ENCODE measurements at places on chromosomes 13 and 19. TPM values are rescaled to one million over a fixed set of nuclear protein-coding genes. Genes with fewer than 3 reads are reported as not detected.

Gene FFAR1
- not detected for total RNA-seq

Gene RAB3D
- 15.4 TPM for total RNA-seq

Gene OXGR1
- not detected for total RNA-seq

DNA sequence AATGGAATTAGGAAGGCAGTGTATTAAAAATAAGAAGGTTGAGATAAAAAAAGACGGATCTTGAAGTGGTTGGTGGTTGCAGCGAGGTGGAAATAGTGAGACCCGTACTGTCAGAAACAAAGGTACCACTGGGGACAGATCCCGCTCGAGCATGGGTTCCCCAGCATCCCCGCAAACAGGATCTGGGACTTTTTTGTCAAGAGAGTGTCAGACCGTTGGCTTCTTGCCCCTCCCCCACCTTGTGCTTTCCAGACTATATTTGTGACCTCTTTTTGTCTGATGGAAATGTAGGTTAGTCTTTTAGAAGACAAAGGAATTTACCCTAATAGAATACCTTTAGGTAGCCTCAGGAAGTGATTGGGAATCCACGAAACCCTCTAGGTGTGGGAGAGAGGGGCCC is 4.2 kb downstream of the GATAD2A start:
- H3K4me1 ChIP-seq = peaks cover 12% of the 10 kb centered on the region
- H3K27ac ChIP-seq = no peak overlapping the region

DNA sequence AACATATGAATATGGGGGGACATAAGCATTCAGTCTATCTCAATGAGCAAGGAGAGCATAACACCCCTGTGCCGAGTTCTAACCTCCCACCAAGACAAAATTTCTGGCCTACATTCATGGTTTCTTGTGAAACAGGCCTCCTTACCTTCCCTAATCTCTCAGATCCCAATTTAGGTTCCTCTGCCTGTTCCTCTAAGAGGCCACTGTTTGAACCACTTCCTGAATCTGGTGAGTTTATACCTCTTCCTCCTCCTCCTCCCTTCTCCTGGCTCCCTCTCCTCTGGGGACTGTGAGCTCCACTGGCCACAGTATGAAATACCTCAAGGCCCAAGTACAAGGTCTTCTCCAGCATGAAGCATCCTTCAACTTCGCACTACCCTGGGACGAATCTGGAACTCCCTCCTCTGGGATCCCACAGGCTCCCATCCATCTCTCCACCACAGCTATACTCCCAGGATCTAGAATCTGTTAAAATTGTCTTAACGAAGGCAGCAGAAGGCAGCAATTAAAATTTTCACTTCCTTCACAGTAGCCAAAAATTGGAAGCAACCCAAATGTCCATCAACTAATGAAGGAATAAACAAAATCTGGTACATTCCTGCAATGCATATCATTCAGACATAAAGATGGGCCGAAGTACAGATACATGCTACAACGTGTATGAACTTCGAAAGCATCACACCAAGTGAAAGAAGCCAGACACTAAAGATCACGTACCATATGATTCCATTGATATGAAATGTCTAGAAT is 7.8 kb upstream of the SIGLECL1 start:
- H3K27ac ChIP-seq = no peak overlapping the region
- H3K4me3 ChIP-seq = no peak overlapping the region
- no peaks in the 10 kb centered on the region for H3K27me3 ChIP-seq
- no peaks in the 10 kb centered on the region for H3K36me3 ChIP-seq

DNA sequence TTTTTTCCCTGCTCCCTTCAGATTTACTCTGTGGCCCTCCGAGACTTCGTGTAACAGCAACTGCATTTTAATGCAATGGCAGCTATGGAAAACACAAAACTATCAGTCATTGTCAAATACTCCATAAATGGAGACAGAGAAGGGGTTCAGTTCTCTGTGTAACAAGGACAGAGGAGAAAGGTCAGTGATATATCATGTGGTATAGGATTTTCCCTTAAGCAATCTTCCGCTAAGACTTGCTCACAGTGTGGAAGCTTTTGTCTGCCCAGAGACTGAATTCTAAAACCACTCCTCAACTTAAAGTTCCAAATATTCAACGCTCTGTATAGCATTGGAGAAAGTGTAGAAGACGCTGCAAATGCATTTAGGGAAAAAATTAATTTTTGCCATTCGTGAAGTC is 111.3 kb upstream of the EDNRB start:
- H3K36me3 ChIP-seq = no peaks in the 10 kb centered on the region
- no peaks in the 10 kb centered on the region for H3K27me3 ChIP-seq
- no peak overlapping the region for H3K27ac ChIP-seq
- DNase-seq = no peak
- H3K4me1 ChIP-seq = no peaks in the 10 kb centered on the region
- no peak overlapping the region for H3K4me3 ChIP-seq

DNA sequence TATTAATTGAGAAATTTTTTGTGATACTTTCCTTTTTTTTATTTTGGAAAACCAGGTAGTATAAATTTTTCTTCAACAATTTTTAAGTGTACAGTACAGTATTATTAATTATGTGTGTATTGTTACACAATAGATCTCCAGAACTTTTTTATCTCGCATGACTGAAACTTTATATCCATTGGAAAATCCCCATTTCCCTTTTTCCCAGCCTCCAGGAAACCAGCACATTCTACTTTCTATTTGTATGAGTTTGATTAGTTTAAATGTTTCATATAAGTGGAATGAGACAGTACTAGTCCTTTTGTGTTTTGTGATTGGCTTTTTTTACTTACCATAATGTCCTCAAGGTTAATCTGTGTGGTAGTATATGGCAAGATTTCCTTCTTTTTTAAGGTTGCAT is 399.5 kb upstream of the ARGLU1 start:
- H3K36me3 ChIP-seq = no peaks in the 10 kb centered on the region
- no peak overlapping the region for H3K4me3 ChIP-seq
- no peaks in the 10 kb centered on the region for H3K27me3 ChIP-seq
- no peaks in the 10 kb centered on the region for H3K4me1 ChIP-seq

GRCh38 chr19:58010507-58010906 is 7.9 kb upstream of the ZNF606 start:
- H3K27ac ChIP-seq = no peak overlapping the region
- no peak overlapping the region for H3K4me3 ChIP-seq
- H3K36me3 ChIP-seq = peaks cover 3% of the 10 kb centered on the region
- no peaks in the 10 kb centered on the region for H3K4me1 ChIP-seq
- DNase-seq = no peak

DNA sequence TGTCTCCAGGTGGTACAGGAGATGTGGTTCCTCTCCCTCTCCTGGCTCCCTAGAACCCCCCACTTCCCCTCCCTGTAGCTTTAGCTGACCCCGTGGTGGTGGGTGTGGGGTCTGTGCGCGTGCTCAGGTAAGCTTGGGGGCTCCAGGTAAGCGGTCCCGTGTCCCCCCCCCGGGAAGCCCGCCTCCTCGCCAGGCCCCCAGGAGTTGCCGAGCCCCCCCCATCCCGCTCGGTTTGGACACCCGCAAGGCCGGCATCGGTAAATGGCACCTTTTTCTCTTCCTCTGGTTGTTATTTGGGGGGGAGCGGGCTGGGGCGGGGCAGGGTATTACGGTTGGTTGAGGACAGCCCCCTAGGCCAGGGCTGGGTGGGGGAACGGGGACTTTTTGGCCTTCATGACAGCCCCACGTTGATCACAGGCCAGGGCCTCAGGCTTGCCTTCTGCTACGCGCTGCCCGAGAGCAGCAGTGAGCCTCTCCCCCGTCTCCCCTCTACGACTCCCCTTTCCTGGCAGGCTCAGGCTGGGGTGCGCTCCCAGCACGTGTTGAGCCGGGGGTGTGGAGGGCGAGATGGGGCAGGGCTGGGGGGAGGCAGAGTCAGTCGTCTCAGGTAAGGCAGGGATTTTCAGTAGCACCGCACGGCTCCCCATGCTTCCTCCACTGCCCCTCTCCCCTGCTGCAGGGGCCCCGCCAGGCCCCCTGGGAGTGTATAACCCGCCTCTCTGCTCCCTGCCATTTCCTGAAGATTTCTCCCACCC is 10.7 kb upstream of the LIN7B start:
- no peaks in the 10 kb centered on the region for H3K27me3 ChIP-seq
- peaks cover 56% of the 10 kb centered on the region for H3K36me3 ChIP-seq
- no peak overlapping the region for H3K4me3 ChIP-seq

DNA sequence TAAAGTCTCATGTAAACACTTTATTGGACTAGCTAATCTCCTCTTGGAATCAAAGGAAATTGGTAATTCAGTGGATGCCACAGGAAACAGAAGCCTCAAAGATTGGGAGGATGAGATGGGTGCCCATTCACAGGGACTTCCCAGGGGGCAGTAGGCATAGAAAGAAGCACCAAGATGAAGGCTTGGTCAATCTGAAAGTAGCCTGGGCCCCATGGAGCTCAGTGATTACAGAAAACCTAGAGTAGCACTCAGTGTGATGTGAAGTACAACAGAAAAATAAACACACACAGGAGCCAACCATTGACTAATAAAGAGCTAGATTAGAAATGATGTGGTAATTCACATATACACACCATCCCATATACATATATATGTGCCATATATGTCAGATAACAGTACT is 560.6 kb downstream of the TBC1D4 start:
- DNase-seq = no peak
- H3K27me3 ChIP-seq = no peaks in the 10 kb centered on the region
- H3K4me1 ChIP-seq = no peaks in the 10 kb centered on the region
- H3K4me3 ChIP-seq = no peak overlapping the region
- no peak overlapping the region for H3K27ac ChIP-seq

DNA sequence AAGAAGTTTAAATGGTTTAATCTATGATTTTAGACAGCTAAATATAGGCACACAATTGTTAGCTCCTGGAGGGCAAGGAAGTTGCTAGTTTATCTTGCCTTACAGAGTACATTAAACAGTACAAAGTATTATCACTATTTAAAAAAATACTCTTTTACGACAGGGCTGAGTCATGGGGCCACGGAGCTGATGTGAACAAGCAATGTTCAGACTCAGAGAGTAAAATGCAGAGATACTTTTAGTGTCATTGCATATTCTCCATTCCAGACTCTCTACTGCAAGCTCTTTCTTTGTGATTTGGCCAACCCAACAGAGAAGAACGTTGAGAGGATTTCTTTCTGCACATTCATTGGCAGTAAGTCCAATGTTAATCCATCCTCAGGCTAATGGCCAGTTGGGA is 352.4 kb downstream of the SPRY2 start:
- DNase-seq = peak; percentile 59
- peak overlapping the region; percentile 41 for H3K27ac ChIP-seq
- H3K27me3 ChIP-seq = no peaks in the 10 kb centered on the region
- H3K36me3 ChIP-seq = no peaks in the 10 kb centered on the region

DNA sequence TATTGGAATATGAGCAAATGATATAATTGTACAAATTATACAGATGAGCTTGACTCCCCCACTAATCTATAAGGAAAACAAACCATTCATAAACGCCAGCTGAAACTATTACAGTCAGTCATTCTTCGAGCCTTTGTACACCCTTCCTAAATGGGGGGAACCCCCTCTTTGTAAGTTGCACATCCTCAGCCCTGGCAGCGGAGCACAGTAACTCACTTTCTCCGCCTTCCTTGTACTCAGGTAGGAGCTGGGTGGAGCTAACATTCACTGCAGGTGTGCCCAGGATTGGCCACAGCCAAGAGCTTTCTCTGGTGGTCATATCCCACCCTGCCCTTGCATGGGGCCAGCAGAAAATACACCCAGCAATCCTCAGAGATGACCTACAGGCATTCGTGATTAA is 28.6 kb downstream of the PIN1 start:
- no peaks in the 10 kb centered on the region for H3K27me3 ChIP-seq
- DNase-seq = no peak
- H3K27ac ChIP-seq = no peak overlapping the region

- H3K4me1 ChIP-seq = no peaks in the 10 kb centered on the region
- H3K4me3 ChIP-seq = no peak overlapping the region
- H3K27ac ChIP-seq = no peak overlapping the region
- no peak for DNase-seq
Observed at GRCh38 chr13:55159765-55160164, 1981.0 kb upstream of the PRR20A start.

GRCh38 chr19:9883231-9883758 is 48.2 kb downstream of the PIN1 start:
- H3K27ac ChIP-seq = no peak overlapping the region
- DNase-seq = no peak
- H3K36me3 ChIP-seq = no peaks in the 10 kb centered on the region
- H3K27me3 ChIP-seq = no peaks in the 10 kb centered on the region
- H3K4me3 ChIP-seq = no peak overlapping the region
- H3K4me1 ChIP-seq = no peaks in the 10 kb centered on the region

DNA sequence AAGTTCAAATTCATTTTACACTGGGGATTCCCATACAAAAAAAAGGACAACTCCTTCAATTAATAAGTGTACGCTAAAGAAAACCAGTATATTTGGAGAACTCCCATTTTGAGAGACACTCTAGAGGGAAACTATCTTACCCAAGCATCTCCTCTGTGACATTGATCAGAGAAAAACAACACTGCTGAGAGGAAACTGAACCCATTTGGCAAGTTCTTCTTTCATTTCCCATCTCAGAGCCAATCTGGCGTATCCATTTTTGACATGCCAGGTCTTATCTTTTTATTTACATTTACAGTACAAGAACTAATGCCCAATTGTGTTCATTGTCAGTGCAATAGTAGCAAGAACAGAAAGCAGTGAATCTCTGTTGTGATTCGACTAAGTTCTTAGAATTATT is 30.1 kb downstream of the LIG4 start:
- H3K36me3 ChIP-seq = no peaks in the 10 kb centered on the region
- no peaks in the 10 kb centered on the region for H3K4me1 ChIP-seq
- H3K27ac ChIP-seq = no peak overlapping the region

DNA sequence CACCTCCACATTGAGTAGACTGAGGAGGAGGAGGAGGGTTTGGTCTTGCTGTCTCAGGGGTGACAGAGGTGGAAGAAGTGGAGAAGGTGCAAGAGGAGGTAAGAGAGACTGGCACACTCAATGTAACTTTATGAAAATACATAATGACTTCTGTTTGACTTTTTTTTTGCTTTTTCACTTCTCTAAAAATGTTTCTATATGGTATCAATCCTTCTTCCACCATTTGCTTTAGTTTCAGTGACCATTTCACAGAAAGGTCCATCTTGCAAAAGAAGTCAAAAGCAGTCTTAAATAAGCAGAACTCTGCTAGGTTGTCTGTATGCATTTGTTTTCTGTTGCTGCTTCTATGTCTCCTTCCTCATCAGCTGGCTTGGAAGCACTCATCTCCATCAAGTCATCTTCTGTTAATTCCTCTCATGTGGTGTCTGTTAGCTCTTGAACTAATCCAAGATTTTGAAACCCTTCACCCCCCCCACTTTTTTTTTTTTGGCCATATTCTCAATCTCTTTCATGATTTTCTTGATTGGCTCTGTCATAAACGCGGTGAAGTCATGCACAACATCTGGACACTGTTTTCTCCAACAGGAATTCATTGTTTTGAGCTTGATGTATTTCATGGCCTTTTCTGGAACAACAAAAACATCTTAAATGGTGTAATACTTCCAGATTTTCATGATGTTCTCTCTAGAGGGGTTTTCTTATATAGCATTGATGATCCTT is 80.8 kb downstream of the KL start:
- H3K4me1 ChIP-seq = no peaks in the 10 kb centered on the region
- H3K27ac ChIP-seq = no peak overlapping the region
- H3K4me3 ChIP-seq = no peak overlapping the region
- H3K27me3 ChIP-seq = no peaks in the 10 kb centered on the region
- H3K36me3 ChIP-seq = no peaks in the 10 kb centered on the region

Measured in fibroblast of lung (primary cell).